ENCODE measurements at places on chromosomes 5 and 9.

GRCh38 chr5:56523790-56524575 is 290.9 kb upstream of the ANKRD55 start:
- no peak for DNase-seq

- peak; percentile 10 for DNase-seq
These were observed 8.0 kb downstream of the PMPCA start for GRCh38 chr9:136418182-136419091.

- no peak for DNase-seq
These were observed 217.7 kb upstream of the PANK3 start for GRCh38 chr5:168796593-168797580.

DNA sequence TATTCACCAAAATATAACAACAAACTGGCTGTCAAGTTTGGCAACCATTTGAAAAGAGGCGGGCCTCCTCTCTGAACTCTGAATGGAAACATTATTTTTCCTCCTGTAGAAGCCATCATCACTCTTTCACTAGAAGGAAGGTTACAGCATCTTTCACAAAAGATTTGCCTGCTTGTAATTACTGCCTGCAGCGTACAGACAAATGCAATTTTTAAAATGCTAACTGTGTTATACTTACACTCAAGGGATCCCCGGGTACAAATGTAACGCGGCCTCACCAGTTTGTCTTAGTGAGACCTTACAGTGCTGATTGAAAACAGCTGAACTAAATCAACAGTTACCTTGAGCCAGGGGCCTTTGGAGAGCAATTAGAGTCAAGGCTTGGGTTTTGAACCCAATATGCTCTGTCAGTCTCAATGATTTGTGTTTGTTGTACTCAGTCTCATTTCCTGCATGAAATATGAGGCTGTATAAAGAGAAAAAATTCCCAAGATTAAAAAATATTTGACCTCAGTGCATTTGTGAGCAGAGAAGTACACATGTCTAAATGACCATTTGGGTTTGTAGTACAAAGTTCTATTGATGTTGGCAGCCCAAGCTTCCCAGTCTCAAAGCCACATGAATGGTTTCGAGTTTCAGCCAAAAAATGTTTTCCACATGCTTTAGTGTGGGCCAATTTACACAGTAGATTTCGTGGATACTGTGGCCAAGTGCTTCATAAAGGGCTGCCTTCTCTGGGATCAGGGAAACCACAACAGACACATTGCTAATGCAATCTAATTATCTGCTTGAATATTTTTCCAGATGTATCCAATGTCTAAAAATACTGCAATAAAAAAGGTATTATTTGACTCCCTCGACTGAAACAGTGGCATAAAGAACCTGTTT is 500.0 kb downstream of the SPATA31D1 start:
- DNase-seq = no peak

- DNase-seq = peak; percentile 63
These were observed 942 bp downstream of the PHF2 start for GRCh38 chr9:93577078-93577974.

GRCh38 chr9:2613730-2614271 is 7.8 kb upstream of the VLDLR start:
- DNase-seq = no peak

- no peak for DNase-seq
These were observed 104.8 kb upstream of the SMARCA2 start for GRCh38 chr9:1910269-1910811.

DNA sequence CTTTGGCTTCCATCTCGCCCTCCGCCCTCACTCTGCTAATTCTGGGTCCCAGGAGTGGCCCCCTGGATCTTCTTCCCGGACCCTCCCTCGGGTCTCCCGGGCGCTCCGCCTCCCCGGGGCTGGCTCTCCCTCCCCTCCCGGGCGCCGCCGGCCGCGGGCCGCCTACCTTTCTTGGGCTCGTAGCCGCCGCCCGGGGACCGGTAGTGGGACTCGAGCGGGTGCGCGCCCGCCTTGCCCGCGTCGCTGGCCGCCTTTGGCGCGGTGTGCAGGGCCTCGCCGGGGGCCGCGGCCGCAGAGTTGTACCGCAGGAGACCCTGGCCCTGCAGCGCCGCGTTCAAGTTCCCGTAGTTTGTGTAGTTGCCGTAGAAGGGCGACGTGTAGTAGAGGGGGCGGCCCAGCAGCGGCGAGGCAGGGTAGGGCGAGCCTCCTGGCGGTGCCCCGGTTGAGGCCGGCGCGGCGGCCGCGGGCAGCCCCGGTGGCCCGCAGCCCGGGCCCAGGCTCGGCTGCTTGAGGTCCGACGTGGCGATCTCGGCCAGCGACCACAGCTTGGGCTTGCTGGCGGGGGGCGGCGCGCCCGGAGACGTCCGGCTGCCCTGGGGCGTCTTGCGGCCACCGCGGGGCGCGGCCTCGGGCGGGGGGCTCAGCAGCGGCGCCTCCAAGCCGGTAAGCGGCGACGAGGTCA is 3.2 kb downstream of the IRX2 start:
- no peak for DNase-seq

DNA sequence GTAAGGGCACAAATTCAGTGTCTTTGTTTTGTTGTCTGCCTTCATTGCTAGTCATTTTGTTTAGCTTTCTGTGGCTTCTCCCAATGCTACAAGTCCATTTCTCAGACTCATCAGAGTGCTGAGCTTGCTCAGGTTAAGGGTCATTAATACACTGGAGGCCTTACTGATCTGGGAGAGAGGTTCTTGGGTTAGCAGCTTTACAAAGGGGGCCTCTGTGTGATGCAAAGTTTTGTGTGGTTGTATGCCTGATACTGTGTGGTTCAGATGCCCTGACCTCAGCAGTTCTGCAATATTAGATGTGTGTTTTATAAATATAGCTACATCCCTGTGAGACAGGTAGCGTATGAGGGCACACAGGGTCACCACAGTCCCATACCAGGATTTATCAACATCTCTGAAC is 34.8 kb upstream of the SMARCA2 start:
- DNase-seq = no peak

DNA sequence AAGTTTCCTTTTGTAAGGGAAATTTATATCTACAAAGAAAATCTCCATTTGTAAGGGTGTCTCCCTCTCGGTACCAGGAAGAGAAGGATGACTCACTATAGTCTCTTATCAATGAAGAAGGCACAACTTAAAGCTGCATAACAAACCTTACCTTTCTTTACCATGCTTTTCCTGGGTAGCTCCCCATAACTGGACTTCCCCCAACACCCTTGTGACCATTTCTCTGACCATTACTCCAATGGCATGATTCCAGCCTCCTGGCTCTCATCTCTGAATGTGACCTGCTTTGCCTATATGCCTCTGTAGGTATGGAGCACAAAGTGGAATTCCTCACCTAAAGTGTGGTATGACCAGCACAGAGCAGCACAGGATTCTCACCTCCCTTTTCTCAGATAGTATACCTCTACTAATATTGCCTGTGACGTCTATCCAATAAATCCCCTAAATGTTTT is 62.8 kb downstream of the GNA14 start:
- no peak for DNase-seq

DNA sequence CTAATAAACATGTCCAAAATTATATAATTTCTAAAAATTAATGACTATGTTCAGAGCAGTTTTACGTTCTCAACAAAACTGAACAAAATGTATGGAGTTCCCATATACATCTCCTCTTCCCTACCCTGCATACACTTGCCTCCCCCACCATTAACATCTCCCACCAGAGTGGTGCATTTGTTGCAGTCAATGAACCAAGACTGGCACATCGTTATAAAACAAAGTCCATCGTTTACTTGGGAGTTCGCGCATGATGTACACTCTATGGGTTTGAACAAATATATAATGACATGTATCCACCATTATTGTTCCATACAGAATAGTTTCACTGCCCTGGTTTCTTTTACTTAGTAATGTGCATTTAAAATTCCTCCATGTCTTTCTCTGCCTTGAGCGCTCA is 130.1 kb downstream of the APBA1 start:
- DNase-seq = no peak

- DNase-seq = no peak
These were observed 417.1 kb downstream of the CSNK1G3 start for GRCh38 chr5:123929055-123929474.

- DNase-seq = no peak
These were observed 311.7 kb downstream of the TRIM36 start for GRCh38 chr5:114857941-114858551.

DNA sequence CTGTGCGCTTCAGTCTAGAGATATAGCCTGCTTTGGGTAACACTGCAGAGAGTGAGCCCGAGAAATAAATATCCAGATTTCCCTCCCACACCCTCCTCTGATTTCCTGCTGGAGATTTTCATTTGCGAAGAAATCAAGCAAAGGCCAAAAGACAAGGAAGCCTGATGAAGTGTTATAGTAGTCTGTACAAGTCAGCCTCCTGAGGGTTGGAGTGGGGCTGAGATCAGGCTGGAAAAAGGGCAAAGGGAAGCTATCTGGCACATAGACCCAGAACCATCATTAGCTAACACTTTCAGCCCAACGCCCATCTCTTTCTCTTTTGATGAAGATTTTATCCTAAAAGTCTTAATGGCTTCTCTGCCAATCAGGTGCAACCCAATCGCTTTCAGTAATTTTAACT is 154.6 kb upstream of the SLC44A1 start:
- no peak for DNase-seq

DNA sequence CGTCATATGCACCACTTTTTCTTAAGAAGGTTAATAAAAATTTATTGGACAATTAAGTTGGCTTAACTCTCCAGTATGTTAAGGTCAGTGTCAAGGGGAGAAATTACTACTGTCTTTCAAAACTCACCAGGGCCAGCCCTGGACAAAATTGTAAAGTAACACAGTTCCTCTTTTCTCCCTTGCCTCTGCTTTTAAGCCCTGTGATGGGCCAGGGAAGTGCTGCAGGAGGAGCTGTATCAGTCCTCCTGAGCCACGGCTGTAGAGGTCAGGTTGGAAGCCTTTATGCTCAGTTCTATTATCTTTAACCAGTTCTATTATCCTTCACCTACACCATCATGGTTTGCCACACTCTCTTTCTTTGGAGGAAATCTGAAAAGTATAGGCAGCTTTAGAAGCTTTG is 11.5 kb upstream of the PPP2R2B start:
- no peak for DNase-seq

- no peak for DNase-seq
These were observed 8.6 kb downstream of the ITK start for GRCh38 chr5:157189223-157189622.

DNA sequence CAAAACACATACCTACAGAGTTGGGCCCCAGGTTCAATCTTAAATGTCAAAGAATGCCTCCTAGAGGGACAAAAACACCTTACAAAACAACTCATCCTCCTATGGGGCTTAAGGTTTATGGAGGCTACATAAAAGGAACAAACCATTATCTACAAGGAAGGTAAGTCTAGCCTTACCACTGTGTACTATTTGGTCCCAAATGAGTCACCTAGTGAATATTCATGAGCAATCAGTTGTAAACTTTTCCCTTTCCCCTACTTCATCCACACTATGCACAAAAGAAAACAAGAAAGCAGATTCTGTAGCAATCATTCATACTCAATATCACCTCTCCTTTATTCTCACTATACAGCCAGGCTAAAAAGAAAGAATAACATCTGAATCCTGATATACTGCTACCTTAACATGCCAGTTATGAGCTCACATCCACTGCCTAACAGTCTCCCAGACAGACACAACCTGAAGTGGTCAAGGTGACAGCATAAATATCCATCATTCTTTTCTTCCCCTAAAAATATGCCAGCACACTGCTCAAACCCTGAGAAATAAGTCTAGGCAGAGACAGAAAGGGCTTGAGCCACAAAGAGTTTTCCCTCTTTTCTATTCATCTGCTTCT is 6.2 kb downstream of the OXCT1 start:
- DNase-seq = no peak

DNA sequence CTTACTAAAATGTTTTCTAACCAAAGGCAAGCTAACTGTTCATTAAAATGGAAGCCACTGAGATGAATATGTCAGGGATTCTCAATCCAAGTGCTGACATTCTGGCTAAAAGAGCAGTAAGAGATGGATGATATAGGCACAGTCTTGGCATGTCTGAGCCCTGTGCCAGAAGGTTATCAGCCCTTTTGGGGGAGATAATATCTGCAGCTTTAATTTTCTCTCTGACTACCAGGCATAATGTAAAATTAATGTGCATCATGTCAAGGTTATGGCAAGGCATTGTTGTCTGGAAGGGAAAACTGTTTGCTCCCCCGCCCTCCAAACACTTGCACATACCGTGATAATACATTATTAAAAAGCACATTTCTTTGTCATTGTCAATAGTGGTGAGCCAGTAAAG is 609.8 kb downstream of the ZNF608 start:
- DNase-seq = no peak

GRCh38 chr5:132274050-132274792 is 16.7 kb downstream of the PDLIM4 start:
- peak; percentile 81 for DNase-seq

- no peak for DNase-seq
These were observed 59.6 kb downstream of the COL15A1 start for GRCh38 chr9:99003308-99003707.

DNA sequence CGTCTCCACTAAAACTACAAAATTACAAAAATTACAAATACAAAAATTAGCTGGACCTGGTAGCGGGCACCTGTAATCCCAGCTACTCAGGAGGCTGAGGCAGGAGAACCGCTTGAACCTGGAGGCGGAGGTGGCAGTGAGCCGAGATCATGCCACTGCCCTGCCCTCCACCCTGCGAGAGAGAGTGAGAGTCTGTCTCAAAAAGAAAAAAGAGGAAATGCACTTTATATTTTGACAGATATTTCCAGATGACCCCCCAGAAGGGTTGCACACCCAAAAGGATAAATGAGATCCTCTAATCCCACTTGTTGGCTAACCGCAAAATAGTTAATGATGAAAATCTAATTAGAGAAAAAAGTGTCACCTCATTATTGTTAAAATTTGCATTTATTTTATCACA is 2.2 kb downstream of the HSDL2 start:
- DNase-seq = no peak

DNA sequence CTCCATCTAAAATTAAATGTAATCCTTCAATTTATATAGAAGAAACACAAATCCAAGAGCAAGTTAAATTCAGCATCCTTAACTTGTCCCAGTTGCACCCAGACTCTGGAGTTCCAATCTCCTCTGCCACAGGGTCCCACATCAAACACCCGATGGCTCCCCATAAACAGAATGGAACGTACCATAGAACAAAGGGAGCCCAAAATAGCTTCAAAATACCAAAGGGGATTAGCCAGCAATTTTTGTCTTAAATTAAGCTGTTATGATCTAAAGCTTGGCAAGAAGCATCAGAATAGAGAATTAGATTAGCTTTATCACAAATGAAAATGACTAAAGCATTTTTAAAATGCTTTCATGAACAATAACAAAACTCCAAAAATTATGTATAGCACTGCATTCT is 112.8 kb downstream of the FANCC start:
- DNase-seq = no peak

GRCh38 chr5:74624501-74624900 is 16.0 kb downstream of the ENC1 start:
- no peak for DNase-seq

DNA sequence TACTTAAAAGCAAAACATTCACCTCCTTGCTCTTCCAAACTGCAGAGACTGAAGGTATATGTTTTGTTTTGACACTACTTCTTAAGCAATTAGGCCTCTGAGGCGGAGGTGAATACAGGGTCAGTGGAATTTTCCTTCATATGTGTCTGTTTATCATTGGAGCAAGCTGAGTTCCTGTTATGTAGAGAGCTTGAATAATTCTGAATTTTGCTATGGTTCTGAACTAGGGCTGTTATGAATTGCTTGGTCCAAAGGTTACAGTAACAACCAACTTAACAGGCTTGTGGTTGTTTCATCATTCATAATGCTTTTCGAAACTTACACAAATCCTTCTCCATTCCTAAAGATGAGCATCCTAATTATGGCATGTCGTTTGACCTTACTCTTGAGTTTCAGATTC is 444.6 kb upstream of the MEF2C start:
- DNase-seq = peak; percentile 46

- DNase-seq = no peak
These were observed 40.2 kb upstream of the TYRP1 start for GRCh38 chr9:12652973-12653372.

- no peak for DNase-seq
These were observed 152.4 kb upstream of the ARRDC3 start for GRCh38 chr5:91535499-91535898.
